Fibroblast of the conjunctiva (primary cell): ENCODE measurements at places on chromosomes 2 and 18.

DNA sequence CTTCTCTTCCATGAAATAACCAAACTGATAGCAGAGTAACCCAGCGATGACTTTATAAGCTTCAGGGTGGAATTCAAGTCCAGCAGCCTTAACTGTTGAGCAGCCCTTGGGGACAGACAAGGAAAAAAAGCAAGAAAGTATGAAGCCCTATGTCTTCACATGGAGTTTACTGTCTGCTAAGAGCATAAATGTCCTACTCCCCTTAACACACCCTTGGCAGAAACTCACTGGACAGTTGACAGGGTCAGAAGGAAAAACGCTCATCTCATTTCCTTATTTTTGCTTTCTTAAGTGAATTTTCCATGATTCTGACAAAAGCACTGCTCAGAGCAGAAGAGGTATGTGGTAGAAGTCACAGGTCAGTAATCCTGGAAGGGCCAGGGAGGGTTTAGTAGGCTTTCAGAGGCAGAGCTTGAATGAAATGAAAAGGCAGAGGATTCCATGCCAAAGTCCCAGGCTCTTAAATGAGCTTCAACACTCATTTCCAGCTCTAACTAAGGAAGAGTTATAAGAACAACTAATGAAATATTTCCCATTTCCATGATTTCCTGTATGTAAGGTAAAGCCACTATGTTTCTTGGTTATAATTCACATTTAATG is 683.3 kb upstream of the KLHL29 start:
- no peak for DNase-seq

GRCh38 chr18:26547646-26548414 is 523 bp downstream of the KCTD1 start:
- peak; percentile 64 for DNase-seq

DNA sequence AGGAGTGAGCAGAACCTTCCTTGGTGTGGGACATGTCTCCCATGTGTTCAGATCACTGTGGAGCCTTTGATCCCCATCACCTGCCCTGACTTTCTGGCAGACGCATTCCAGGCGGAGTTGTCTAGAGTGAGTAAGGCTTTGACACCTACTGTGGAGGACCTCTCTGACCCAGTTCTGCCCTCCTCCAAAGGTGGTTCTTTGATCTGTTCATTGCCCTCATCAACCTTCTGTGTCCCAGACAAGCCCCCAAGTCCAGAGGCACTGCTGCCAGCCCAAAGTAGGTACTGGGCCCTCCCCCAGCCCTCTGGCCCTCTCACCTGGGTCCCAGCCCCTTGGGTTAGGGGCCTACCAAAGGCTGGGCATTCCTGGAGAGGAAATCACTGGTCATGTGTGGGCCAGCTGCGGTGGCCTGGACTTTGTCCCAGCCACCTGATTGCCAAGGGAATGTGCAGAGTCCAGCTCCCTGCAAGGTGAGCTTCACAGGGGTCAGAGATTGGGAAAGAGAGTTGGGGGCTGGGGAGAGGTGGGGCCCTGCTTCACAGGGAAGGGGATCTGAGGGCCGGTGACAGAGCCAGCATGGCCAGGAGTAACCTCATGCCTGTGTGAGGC is 12.1 kb upstream of the FAHD2A start:
- no peak for DNase-seq

- DNase-seq: no peak
Observed at GRCh38 chr18:51884039-51884438, 456.0 kb upstream of the DCC start.

GRCh38 chr2:157193461-157193860 is 64.0 kb upstream of the GALNT5 start:
- DNase-seq: no peak

DNA sequence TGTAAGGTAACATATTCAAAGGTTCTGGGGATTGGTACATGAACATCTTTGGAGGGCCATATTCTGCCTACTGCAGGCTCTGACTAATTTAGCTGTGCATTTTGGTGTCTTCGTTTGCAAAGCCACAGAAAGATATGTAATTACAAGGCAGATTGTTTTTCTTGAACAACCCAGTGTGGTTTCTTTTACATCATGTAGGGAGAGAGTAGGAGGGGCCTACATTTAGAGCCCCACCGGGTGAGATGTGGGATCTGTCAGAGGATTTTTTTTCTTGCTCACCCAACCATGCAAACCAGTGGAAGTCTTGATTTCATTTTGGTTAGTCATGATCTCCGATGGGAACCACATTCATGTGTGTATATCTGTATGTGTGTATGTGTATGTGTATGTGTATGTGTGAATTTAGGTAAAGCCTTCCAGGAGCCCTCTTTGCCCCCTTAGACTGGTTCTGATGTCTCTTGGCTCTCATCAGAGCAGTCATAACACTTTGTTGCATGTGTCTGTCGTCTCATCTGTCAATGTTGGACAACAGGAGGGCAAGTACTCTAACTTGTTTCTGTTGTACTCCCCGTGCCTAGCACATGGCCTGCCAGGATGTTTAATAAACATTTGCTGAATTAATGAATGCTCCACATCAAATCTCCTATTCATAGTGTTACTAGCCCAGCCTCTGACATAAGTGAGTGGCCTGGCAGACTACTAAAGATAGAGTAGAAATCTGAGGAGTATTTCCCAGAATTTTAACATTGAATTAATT is 239.9 kb downstream of the MTX2 start:
- no peak for DNase-seq

- no peak for DNase-seq
Observed at GRCh38 chr2:195407783-195408182, 249.2 kb upstream of the SLC39A10 start.

- no peak for DNase-seq
Observed at GRCh38 chr18:48771641-48772375, 179.0 kb downstream of the SMAD7 start.

DNA sequence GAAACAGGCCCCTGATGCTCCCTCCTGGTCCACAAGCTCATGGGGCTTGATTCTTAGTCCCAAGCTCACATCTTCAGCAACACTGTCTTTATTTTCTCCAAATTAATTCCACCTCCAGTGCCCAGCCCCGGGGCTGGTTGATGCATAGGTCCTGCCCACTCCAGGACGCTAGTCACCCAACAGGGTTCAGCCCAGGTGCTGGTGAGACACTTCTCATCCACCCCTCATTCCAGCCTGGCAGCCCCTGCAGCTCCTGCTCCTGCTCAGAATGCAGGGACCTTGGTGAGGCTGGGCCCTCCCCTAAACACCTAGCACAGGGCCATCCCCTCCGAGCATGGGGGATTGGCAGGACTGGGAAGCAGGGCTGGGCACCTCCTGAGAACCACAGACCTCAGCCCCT is 25.7 kb downstream of the STEAP3 start:
- no peak for DNase-seq

DNA sequence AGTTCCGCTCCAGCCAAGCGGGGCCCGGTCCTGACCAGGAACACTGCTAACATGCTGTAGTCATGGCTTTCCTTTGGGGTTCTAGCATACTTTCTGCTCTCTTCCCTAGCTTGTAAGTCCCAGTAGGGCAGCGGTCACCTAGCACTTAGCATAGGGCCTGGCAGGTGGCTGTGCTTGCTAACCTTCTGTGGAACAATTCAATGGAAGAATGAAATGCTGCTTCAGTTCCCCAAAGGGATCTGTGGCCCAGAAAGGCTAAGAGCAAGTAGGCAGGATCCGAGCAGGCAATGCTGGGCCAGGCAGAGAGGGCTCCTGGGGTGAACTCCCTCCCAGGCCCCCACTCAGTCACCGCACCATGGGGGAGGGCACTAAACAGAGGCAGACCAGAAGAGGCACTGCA is 266.8 kb downstream of the CELF4 start:
- DNase-seq: no peak

DNA sequence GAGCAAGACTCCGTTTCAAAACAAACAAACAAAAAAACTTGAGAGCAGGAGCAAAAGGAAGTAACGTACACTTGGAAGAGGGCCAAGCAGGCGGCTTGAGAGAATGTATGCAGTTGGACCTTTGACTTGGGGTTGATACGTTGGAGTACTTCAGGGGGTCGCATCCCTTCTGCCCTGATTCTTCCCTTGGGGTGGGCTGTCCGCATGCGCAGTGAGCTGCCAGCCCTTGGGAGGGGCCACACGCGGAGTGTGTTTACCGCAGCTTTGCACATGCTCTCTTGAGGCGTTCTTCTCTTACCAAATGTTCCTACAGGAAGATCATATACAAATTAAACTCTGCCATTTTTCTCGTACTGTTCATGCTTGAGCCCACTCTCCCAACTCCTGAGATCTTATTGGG is 38.1 kb upstream of the SOCS6 start:
- no peak for DNase-seq

DNA sequence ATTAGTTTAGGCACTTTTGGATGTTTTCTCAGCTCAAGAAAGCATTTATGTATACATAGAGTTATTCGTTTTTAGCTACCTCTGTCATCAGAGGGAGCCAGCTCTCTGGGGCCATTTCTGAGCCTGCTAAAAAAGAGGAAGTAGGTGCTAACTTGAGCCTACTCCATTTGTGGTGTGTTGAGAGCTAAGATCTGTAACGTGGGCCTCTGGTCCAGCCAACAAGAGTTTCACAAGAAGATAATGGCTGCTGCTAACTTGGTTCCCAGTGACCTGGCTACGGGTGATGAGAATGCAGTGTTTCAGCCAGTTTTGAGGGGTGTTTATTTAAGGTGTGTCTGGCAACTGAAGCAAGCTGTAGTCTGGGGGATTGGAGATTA is 182.5 kb downstream of the PRKCE start:
- no peak for DNase-seq

DNA sequence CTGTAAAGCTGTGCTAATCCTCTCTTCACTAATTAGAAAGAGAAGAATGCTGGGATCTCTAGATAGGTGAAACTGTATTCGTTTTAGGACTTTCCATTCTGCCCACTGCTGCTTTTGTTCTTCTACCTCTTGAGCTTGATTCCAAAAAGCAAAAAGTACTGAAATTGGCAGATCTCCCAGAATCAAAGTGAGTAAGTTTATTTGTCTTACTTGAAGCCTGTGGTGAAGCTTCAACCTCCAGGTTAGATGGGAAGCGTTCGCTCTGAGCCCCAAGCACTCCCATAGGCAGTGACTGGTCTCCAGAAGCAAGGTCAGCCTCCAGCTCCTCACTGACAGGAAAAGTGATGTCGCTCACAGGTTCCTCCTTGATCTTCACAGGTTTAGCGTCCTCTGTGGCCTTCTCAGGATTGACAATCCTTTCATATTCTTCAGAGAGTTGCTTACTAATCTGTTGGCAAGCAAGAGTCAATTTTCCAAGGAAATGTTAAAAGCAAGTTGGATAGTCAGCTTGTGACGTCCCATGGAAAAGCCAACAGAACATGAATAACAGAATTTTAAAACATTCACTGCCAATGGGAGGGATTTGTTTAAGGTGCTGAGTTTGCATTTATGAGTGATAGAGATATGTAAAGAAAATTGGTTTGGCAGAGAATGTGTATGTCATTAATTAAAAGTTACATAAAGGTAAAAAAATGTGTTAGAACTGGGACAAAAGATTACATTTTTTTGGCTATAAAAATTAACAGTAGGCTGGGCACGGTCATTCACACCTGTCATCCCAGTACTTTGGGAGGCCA is 8.1 kb downstream of the SUPT7L start:
- peak; percentile 8 for DNase-seq

GRCh38 chr2:221254299-221254698 is 317.8 kb downstream of the EPHA4 start:
- no peak for DNase-seq

DNA sequence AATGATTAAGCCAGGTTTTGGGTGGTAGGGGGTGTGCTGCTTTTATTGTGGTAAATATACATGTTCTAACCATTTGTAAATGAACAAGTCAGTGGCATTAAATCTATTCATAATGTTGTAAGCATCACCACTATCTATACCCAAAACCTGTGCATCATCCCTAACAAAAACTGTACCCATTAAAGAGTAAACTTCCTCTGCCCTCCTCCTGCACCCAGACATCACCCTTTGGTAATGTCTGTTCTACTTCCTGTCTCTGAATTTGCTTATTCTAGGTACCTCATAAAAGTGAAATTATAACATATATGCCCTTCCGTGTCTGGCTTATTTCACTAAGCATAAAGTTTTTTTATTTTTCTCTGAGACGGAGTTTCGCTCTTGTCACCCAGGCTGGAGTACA is 14.1 kb downstream of the RIF1 start:
- DNase-seq: no peak

- DNase-seq: no peak
Observed at GRCh38 chr2:83695530-83695929, 763.5 kb downstream of the SUCLG1 start.

DNA sequence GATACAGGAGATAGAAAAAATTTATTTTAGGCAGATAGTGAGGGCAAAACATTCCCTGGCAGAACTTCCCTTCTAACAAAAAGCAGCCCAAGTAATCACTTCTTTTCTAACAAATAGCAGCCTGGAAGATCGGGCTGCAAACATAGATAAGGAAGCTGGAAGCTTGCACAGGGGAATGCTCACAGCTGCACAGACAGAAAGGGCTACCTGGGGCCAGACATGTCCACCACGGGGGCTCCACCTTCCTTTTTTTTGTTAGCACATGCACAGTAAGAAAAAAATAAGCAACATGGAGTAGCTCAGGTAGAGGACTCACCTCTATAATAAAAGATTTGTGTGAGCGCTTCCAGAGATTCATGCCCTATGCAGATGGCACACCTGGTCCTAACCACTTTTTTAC is 420.5 kb downstream of the PTH2R start:
- no peak for DNase-seq

- DNase-seq: no peak
Observed at GRCh38 chr2:119019521-119019920, 77.5 kb downstream of the MARCO start.

GRCh38 chr2:207503234-207503633 is 26.5 kb upstream of the CREB1 start:
- peak; percentile 38 for DNase-seq

DNA sequence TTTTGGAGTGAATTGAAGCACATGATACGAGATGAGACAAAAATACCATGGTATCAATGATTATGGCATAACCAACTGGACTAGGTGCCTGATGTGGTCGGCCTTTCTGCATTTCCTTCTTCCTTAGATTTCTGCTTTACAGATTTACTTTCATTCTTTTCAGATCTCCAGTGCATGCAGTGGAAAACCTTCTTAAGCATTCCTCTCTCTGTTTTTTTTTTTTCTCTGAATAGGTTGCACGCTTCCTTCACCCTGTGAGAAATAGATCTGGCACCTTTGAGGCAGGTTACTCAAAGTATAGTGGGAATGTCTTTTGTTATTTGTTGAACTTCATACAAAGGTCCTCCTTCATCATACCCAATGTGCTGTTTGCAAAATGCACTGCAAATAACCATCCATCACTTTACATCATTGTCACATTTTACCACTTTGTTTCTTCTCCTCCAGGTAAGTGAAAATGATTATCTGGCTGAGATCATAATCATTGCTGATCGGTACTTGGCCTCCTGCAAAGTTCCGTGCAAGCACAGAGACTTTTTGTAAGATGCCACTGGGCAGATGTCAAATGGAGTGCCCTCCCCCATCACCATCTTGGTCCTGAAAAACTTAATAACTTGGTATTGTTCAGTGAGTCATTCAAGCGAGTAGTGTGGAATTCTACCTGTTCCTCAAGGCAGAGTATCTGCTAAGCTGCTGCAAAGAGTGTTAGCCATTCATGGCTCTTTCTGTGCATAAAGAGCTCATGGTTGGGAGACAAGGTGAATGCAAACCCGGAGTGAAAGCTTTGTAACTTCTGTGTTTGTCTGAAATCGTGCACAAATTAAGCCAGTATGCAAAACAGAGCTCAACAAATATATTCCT is 30.0 kb upstream of the KLHL14 start:
- no peak for DNase-seq

GRCh38 chr2:226659410-226659809 is 140.2 kb downstream of the IRS1 start:
- DNase-seq: no peak

GRCh38 chr2:10378189-10378588 is 69.9 kb downstream of the ODC1 start:
- no peak for DNase-seq

GRCh38 chr2:7004636-7005035 is 87.4 kb downstream of the RNF144A start:
- no peak for DNase-seq

GRCh38 chr18:10715791-10716190 is 190.0 kb downstream of the NAPG start:
- peak; percentile 9 for DNase-seq
